Muscle of leg (tissue), 16 donors: ENCODE measurements at places on chromosomes 7 and 10. TPM values are rescaled to one million over a fixed set of nuclear protein-coding genes. Genes with fewer than 3 reads are reported as not detected.
A peak's percentile ranks its signal among the peaks of the same experiment; 100 is the strongest.

DNA sequence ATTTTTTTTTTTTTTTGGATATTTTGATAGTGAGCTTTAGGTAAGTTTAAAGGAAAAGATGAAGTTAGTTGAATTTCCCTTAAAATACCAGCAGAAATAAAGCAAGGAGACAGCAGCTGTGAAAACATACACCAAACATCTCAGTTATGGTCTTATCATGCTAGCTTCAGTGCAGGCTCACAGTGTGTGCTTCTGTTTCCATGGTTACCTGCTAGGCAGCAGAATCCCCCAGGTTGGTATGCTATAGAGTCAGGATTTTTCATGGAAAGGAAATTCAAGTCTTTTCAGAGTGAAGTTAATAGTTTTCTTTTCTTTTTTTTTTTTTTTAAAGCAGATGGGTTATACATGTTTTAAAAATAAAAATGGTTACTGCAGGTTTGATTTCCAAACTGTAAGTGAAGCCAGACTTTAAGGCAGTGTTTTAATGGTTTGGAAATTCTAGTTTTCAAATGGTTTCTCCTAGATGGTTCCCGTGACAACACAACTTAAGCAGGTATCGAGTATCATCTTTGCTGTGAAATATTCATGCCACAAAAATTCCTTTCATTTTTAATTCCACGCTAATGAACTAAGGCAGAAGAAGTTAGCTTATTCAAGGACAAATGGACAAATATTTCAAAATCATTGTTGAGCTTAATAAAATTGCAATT is 230.9 kb downstream of the BICC1 start:
- H3K36me3 ChIP-seq = no peaks in the 10 kb centered on the region
- H3K4me1 ChIP-seq = peaks cover 4% of the 10 kb centered on the region
- H3K4me3 ChIP-seq = no peak overlapping the region
- DNase-seq = peak; percentile 81

- no peak overlapping the region for H3K4me3 ChIP-seq
- no peaks in the 10 kb centered on the region for H3K36me3 ChIP-seq
- H3K4me1 ChIP-seq = peaks cover 2% of the 10 kb centered on the region
- peaks cover 3% of the 10 kb centered on the region for H3K27me3 ChIP-seq
- no peak overlapping the region for H3K27ac ChIP-seq
Measured at GRCh38 chr7:155863721-155864151, 51.5 kb upstream of the SHH start.

- no peaks in the 10 kb centered on the region for H3K36me3 ChIP-seq
- H3K27me3 ChIP-seq = no peaks in the 10 kb centered on the region
- no peaks in the 10 kb centered on the region for H3K4me1 ChIP-seq
- H3K4me3 ChIP-seq = no peak overlapping the region
Measured at GRCh38 chr7:117014673-117015133, 61.4 kb downstream of the ST7 start.

DNA sequence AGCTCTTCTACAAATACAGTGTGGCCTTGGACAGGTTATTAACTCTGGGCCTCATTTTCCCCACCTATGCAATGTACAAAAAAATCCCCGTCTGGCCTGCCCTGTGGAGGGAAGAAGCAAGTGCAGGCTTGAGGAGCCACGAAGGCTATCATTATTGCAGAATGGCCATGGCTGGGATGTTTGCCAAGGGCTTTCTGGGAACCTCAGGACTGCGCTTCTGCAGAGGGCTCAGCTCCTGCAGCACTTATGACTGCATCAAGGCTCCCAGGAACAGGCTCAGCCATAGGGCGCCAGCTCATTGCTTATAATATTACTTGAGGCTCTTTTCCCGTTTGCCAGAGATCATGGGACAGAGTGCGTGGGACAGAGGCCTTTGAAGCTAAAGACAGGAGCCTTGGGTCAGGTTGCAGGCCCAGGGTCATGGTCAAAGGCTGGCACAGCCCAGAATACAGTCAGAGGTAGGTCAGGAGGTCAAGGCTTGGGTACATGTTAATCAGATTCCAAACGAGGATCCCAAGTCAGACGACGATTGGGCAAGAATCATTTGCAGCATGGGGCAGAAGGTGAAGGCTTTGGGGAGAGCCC is 20.6 kb upstream of the C10orf105 start:
- no peak overlapping the region for H3K4me3 ChIP-seq
- no peak for DNase-seq
- no peak overlapping the region for H3K27ac ChIP-seq
- peaks cover 36% of the 10 kb centered on the region for H3K4me1 ChIP-seq
- H3K27me3 ChIP-seq = no peaks in the 10 kb centered on the region

GRCh38 chr10:71684356-71685173 is 35.0 kb downstream of the C10orf105 start:
- H3K4me1 ChIP-seq = peaks cover 18% of the 10 kb centered on the region
- H3K4me3 ChIP-seq = no peak overlapping the region
- no peak for DNase-seq
- no peaks in the 10 kb centered on the region for H3K36me3 ChIP-seq

- no peak for DNase-seq
- H3K27me3 ChIP-seq = no peaks in the 10 kb centered on the region
- no peak overlapping the region for H3K4me3 ChIP-seq
- no peaks in the 10 kb centered on the region for H3K36me3 ChIP-seq
Measured at GRCh38 chr7:49088017-49088416, 163.7 kb downstream of the CDC14C start.

Gene PRSS1
- not detected for polyA plus RNA-seq
